ENCODE measurements at places on chromosomes 3 and 15.
A peak's percentile ranks its signal among the peaks of the same experiment; 100 is the strongest.

GRCh38 chr3:149771652-149772271, 19.5 kb upstream of the COMMD2 start:
- DNase-seq: peak; percentile 48

- DNase-seq: peak; percentile 30
These were observed 456.5 kb downstream of the IL5RA start for GRCh38 chr3:2653706-2654105.

- no peak for DNase-seq
These were observed 154.3 kb upstream of the PLAAT1 start for GRCh38 chr3:193086681-193087080.

GRCh38 chr3:183697610-183698317, at the start of gene YEATS2:
YEATS2 (plus strand) TSS chr3:183697797; CDS start chr3:183715163, 17,366 bp downstream.
- DNase-seq: peak; percentile 65

DNA sequence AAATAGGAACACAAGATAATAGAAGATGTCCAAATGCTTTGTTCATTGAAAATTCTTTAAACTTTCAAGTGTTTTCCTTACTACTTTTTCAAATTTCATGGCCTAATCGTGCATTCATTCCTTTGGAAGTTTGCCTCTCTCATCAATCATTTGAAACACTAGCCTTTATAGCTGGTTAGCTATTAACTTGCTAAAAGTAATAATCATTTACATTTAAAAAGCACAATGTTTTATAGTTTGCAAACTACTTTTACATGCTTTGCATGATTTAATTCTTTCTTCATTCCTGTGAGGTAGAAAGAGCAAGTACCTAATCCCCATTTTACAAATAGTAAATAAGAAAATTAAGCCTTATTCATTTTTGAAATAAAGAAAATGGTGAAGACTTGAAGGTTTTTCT, 137.4 kb upstream of the SLC7A14 start:
- DNase-seq: no peak

- no peak for DNase-seq
These were observed 79.2 kb upstream of the KLF13 start for GRCh38 chr15:31247404-31247803.

DNA sequence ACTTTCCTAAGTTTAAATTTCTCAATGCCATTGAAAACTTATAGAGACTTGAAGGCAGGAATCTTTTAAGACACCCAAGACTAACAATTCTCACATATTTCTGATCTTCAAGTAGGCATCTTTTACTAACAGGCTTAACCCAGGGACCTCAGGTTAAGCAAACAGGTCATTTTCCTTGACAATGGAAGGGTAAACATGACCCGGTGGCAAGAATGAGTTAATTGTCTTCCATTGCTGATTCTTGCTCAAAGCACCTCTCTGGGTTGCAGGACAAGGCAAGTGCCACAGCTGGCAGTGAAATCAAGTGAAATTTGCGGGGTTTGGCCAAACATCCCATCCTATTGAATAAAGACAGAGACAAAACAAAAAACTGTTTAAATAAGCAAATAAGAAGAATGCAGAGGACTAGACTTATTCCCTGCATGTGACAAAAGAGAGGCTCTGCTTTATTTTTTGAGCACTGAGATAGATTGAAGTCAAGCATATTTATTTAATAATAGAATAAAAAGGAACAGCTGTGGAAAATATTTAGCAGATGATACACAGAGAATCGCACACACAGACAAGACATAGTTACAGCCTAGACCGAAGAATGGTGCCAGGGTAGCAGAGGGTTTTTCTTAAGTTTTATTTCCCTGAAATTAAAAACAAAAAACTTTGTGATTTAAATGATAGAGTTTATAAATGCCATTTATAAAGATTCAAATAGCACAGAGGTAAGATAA, 56.0 kb upstream of the MITF start:
- no peak for DNase-seq

DNA sequence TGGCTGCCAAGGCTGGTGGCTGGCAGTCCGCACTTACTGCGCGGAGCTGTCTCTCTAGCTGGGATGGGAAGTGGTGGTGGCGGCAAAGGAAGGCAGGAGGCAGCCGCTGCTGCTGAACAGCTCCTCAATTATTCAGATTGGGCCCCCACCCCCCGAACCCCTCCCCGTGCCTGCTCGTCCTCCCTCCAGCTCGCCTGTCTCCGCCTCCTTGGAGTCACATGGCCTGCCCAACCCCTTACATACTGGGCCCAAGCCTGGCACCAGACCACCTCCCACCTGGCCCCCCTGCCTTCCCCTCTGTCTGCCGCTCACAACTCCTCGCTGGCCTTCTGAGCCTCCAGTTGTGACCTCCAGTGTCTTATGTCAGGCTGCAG, at the start of gene SLC7A14:
Gene SLC7A14, minus strand, starts transcription at position 139 of the 374 bp plus-strand sequence. CDS start 59,139 bp downstream, outside the sequence.
- no peak for DNase-seq

DNA sequence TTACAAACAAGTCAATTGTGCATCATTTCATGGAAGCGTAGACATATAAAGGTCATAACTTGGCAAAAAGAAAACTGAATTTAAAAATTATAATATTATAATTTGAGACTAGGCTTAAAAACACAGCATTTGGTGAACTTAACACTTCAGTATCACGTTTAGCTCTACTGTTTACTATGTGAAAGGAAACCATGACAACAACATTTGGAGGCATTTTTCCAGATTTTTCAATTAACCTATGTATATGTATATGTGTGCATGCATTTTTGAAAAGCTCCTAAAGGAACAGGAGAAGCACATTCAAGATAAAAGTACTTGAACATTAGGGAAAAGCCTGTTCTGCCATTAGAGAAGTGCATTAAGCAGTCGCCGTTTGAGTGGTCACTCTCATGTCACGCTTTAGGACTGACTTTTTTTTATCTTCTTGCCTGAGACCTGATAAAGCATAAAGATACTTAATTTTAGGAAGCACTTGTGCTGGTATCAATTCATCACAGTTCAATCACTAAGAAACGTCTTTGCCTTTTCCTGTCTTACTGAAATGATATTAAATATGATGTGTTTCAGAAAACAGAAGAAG, 156.0 kb downstream of the NAALADL2 start:
- no peak for DNase-seq

DNA sequence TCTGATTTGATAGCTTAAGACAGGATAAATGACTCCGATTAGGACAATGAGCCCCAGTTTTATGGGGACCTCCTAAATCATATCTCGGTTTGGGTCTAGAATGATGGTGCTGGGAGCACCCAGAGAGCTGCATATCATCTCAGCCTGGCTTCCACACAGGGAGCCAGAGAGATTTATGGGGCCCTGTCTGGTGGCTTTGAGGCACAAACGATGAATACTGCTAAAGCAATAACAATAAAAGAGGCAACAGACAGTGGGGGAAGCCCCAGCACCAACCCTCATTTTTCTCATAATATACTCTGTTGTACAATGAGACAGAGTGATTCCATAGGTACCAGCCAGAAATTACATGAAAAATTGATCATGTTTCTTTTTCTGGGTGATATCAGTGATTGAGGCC, 889.0 kb upstream of the CFAP20DC start:
- DNase-seq: no peak

GRCh38 chr3:127990051-127990450, 62.2 kb upstream of the SEC61A1 start:
- no peak for DNase-seq

DNA sequence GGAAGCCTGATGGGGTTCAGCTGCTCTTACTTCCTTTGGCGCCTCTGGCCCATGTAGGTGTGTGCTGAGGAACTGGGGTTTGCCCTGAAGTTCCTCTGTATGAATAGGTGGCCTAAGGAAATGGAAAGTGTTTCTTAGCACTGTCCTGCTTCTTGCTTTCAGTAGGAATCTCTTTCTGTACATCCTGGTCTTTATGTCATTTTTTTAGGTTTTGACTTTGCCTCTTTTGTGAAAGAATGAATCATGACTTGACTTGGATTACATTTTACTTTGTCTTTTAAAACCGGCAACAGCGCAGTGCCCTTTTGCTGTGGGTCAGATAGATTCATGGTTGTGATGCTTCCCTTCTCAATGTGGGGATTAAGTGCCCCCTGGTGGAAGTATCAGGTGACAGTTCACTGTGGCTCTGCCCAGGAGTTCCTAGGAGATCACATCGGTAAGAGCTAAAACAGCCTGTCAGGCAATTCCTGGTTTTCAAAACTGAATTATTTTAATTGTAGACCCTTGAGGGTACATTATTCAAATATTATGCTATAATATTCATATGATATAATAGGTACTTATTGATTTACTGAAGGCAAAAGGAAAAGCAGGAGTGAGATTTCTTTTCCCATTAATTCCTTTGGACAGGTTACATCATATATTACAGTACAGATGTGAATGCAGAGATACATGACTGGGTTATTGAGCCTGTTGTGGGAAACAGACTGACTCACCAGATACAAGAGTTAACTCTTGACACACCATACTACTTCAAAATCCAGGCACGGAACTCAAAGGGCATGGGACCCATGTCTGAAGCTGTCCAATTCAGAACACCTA, 95.4 kb downstream of the HCN4 start:
- peak; percentile 64 for DNase-seq

- DNase-seq: peak; percentile 81
These were observed 37.9 kb upstream of the TNFAIP8L3 start for GRCh38 chr15:51132384-51133139.

DNA sequence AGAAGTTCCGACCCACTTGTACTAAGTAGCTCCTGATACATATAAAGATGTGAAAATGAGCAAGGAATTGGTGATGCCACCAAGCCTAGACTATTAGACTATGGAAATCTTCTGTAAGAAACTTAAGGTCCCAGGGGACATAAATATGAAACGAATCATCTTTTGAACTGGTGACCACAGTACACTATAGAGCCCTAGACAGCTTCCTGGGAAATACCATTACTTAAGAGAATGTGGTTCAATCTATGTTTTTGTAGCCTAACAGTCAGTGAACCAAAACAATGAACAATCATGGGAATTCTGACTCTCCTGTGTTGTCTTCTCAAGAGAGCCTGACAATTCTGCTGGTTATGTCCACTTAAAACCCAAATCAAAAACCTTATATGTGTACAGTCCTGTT, 191.6 kb downstream of the GREM1 start:
- peak; percentile 93 for DNase-seq

DNA sequence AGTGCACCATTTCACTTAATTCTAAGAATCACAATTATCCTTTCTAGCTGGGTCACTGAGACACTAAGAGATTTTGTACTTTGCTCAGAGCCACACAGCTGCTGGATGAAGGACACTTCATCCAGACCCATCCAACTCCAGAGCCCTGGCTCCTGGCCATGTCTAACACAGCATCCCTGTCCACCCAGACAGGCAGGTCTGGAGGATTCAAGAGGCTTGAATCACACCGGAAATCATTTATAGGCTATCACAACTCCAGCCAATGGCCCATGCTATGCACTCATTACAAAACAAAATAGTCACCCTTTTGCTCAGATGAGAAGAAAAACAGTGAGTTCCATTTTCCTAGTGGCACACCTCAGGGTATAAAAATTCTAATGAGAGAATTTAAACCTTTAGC, 198.2 kb upstream of the LMCD1 start:
- peak; percentile 44 for DNase-seq

GRCh38 chr3:57025237-57025636, 35.2 kb upstream of the SPATA12 start:
- DNase-seq: no peak

DNA sequence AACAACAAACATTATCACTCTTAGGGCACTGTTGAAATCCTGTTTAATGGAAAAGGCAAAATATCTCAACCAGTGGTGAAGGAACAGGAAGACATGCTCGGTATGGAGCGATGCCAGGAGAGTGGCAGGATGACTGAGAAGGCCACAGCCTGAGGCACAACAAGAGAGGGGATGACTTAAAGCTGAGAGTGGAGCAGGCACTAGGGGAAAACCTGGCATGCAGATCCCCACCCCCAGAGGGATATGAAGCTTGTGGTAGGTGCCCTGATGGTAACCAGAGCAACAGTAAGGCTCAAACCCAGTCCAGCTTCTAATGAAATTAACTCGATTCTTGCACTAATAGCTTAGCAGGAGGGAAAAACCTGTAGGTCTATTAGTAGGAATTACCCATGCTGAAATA, 40.4 kb downstream of the LYSMD4 start:
- DNase-seq: no peak

- DNase-seq: no peak
These were observed 255.4 kb downstream of the ARPP21 start for GRCh38 chr3:35894735-35895134.

- no peak for DNase-seq
These were observed 101.0 kb downstream of the ATG7 start for GRCh38 chr3:11373235-11373634.

DNA sequence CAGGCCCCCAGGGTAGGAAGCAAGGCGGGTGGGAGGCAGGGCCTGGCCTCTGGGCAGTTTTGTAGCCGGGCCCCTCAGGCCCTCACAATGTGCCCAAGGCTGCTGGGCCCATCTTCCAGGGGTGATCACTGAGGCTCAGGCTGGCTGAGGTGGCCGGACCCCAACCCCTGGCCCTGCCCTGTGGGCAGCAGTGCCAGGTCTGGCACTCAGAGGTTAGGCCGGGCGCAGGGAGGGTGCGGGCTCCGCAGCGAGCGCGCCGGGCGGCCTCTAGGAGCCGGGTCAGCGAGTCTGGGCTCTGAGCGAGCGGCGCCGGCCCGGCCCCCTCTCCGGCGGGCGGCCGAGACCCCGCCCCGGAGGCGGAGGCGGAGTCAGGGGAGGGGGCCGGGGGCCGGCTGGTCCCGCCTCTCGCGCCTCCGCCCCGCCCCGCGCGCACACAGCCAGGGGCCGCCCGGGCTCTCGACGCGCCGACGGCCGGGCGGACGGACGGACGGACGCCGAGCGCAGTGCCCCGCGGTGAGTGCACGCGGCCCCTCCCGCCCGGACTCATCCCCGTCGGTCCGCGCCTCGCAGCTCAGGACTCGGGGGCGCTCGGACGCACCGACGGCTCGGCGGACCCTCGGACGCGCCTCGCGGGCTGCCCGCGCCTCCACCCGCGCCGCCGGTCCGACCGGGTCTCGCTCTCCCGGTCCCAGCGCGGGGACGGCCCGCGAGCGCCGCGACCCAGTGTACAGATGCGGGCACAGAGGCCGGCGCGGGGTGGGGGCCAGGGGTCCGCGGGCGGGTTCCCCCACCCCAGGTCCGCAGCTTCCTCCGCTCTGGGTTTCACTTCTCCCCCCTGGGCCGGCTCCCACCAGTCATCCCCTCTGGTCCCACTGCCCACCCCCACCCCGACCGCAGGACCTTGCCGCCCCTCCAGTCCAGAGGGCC, at the start of gene FBLN2:
Gene FBLN2, plus strand, starts transcription at position 430 of the 927 bp plus-strand sequence. CDS start 21,231 bp downstream, outside the sequence.
- DNase-seq: peak; percentile 63

- no peak for DNase-seq
These were observed 1.7 kb downstream of the CHDH start for GRCh38 chr3:53844262-53845102.

GRCh38 chr15:87099916-87100315, 1020.2 kb downstream of the AGBL1 start:
- no peak for DNase-seq

DNA sequence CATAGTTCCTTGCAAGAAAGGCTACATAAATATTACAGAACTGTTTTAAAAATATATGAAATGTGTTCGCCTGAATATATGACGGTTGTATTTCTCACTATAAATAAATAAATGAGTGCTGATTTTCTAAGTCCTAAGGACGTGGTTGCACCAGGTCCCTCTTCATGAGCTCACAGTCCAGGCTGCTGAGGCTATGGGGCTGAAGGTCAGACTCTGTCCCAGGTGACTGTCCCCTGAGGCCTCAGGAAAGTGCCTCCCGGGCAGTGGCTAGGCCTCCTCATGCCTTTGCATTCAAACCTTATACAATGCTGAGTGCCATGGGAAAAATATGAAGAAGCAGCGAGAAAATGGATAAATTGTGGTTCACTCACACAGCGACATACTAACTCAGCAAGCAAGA, 43.5 kb upstream of the SSR3 start:
- DNase-seq: no peak

GRCh38 chr3:100097919-100098783, 16.1 kb downstream of the FILIP1L start:
- DNase-seq: no peak

All from fibroblast of upper back skin (primary cell).